Colonic mucosa (tissue), 4 donors: ENCODE measurements at places on chromosomes 7 and 10. TPM values are rescaled to one million over a fixed set of nuclear protein-coding genes. Genes with fewer than 3 reads are reported as not detected.

SPDYE16 gene
- not detected for total RNA-seq

DNA sequence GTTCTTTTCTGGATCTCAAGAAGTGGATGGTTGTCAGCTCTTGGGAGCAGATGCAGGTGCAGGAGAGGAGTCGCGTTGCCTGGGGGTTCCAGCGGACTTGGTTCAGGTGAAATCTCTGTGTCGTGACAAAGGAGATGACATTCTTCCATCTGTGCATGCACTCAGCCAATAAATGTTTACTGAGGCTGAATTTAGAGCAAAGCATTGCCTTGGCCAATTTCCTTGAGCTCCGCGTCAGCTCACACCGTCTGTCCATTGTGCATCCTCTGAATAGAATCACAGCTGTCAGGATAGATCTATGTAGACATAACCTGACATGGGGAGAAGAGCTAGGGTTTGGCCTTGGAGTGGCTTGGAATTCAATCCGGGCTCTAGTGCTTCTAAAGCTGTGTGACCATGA, 343.7 kb downstream of the GLRX3 start:
- DNase-seq: no peak

GRCh38 chr10:54096892-54097291, 704.1 kb downstream of the PCDH15 start:
- no peak for DNase-seq

GRCh38 chr10:124748166-124748565, 4.0 kb upstream of the FAM53B start:
- DNase-seq: peak; percentile 42

DNA sequence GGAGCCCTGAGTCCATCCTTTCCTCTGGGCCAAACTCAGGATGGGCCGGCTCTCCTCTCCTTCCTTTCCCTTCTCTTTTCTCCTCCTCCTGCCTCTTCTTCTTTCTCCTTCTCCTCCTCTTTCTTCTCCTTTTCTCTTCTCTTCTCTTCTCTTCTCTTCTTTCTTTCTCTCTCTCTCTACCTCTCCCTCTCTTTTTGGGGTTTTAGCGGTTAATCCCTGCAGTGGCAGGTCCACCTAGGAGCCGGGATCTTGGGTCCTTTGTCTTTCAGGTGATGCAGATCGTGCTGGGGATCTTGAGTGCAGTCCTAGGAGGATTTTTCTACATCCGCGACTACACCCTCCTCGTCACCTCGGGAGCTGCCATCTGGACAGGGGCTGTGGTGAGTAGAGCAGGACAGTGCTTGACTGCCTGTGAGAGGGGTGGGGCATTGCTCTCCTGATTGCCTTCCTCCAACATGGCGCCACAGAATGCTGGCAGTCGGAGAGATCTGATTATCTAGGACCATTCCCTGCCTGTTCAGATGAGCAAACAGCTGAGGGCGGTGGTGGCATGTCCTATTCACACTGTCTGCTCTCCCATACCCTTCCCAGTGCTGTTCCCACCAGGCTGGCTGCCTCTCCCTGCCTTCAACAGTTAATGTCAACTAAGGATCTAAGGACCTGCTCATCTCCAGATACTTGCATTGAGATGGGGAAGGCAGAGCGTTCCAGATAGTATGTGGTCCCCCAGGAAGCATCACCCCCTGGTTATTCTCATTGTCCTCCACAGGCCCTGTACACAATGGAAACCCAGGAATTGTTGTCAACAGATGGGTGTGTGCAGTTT, 1.6 kb downstream of the TMEM176A start:
- peak; percentile 50 for DNase-seq

GRCh38 chr10:77970869-77971803, 44.6 kb upstream of the DLG5 start:
- DNase-seq: peak; percentile 48
